ENCODE measurements at places on chromosomes 11 and 22.

DNA sequence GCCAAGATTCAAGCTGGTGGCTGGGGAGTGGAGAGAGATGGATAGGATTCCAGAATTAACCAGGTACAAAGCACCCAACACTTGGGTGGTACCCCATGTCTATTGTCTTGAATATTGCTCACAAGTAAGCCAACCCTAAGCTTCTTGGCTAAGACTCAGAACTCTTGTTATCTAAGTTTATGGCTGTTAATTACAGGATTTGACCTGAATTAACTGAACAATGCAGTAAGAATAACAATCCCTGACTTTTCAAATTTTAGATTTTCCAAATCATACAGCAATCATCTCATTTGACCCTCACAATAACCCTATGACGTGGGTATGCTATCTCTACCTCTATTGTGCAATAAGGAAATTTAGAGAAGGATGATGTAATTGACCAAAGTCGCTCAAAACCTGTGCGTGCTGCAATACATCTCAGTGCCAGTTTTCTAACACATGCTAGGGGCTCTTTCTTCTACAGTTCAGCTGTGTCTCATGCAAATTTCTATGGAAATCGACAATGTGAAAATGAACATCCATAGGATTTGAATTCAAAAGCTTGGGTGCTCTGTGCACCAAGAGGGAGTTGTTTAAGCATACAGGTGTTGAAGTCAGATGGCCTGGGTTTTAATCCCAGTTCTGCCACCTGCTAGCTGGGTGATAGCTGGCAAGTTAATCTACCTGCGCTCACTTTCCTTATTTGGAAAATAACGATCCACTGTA, 40.1 kb upstream of the APLNR start:
- DNase-seq = no peak

DNA sequence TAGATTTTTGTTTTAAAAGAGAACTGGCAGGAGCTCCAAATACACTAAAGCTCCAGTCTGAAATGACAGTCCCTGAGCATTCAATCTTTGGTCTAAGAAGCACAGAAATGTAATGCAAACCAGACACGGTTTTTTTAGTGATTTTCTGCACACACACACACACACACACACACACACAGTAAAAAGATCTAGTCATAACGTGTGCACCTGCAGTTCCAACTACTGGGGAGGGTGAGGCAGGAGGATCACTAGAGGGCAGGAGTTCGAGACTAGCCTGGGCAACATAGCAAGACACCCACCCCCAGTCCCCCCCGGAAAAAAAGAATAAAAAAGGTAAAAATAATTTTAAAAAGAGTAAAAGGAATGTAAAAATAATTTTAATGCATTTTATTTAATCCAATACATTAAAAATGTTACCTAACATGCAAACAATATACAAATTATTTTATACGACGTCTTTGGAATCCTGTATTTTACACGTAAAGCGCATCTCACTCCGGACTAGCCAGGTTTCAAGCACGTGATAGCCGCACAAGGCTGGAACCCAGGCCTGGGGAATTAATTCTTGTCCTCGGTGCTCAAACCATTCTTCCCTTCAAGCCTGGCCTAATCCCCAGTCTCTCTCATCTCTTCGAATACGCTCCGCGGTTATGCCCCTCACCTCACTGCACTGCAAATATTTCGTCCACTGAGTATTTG, 762 bp upstream of the TBC1D22A start:
- DNase-seq = no peak

GRCh38 chr11:130865091-130865773, 51.0 kb downstream of the SNX19 start:
- no peak for DNase-seq

DNA sequence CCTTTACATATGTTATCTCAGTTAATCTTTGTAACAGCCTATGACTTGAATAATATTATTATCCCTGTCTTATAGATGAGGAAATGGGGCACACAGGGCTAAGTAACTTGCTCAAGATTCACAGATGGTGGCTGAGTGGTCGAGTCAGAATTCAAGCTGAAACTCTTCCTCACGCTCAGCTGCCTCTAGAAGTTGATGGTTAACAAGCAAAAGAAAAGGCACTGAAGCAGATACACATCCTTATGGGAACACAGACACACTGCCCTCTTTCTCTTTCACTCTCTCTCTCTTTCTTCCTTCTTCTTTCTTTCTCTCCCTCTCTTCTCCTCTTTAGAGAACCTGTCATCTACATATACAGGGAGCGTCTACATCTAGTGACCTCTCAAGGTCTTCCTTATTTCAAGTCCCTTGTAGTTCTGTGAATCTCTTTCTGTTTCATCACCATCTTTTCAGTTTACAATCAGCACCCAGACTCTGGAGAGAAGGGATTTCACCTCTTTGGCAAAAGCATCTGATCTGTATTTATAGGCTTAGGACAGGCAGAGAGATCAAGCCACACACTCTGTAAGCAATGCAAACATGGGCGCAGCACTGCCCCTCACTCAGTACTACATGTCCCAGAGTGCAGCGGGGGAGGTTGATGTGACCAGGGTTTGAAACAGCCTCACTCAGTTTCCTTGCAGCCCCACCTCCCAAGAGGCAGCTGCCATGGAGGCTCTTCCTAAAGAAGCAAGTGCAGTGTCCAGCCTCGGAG, 75.7 kb downstream of the GRAMD1B start:
- no peak for DNase-seq

GRCh38 chr11:12086271-12087074, 23.9 kb upstream of the MICAL2 start:
- DNase-seq = no peak

GRCh38 chr22:30816413-30816812, 121.7 kb downstream of the OSBP2 start:
- DNase-seq = no peak

DNA sequence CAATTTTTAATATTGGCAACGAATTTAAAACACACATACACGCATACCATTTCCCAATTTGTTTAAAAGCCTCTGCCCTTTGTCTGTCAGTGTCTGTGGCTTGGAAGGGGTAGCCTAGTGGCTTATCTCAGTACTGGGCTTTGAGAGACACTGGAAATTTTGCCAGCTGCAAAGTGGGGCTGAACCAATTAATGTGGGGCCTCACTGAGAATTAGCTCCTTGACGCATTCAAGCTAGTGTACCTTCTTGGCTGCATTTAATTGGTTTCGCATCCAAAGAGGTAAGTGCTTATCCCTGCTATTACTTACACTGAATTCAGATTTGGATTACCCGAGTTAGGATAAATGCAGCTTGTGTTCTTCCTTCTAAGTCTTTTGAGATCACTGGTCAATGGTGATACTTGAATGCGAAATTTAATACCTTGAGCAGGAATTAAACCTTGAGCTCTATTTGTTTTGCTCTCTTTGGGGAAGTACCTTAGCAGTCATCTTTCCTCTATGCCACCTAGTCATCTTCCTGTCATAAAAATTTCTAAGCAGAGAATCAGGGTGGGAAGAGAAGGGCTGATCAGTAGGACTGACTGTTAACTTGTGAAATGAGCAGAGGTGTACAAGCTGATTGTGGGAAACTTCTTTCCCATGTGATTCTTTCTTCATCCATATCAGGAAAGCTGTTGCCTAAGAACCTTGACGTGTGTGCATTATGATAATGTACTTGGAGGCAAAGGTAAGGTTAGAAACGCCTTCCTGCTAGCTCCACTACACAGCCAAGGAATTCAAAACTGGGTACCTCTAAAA, 187.7 kb upstream of the E2F8 start:
- no peak for DNase-seq

DNA sequence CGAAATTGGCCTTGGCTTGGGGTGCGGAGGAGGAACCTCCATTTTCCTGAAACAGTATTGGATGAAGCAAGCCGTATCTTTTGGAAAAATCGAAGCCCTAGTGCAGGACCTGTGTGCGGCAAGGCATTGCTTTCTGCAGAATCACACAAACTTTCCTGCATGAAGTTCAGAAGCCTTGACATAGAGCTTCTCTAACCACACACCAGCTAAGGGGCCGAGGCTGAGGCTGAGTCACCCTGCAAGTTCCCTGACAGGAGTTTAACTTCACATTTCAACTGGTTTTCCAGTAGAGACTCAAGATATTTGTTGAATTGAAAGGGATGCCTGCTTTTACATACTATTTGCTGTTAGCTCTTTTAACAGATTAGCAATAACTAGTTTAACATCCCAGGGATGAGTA, 67.8 kb downstream of the TCF20 start:
- DNase-seq = no peak

GRCh38 chr11:85062659-85063058, 564.5 kb downstream of the DLG2 start:
- DNase-seq = no peak

GRCh38 chr11:61146416-61146815, 14.8 kb downstream of the VPS37C start:
- no peak for DNase-seq

- DNase-seq = no peak
Measured at GRCh38 chr11:44716256-44716655, 10.5 kb upstream of the TSPAN18 start.

DNA sequence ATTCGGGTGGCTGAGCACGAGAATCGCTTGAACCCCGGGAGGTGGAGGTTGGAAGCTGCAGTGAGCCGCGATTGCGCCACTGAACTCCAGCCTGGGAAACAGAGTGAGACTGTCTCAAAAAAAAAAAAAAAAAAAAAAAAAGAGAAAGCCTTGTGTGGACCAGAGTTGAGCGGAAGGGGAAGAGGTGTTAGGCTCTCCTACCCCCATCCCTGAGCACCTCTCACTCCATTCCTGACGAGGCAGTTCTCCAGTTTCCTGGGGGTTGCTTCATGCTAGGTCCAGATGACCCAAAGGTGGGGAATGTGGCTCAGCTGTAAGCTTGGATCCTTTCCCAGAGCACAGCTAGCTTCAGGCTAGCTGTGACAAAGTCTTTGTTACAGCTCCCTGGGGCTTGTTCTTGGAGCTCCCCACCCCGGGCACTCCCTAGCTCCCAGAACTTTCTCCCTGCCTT, 8.8 kb upstream of the DNAL4 start:
- DNase-seq = no peak

DNA sequence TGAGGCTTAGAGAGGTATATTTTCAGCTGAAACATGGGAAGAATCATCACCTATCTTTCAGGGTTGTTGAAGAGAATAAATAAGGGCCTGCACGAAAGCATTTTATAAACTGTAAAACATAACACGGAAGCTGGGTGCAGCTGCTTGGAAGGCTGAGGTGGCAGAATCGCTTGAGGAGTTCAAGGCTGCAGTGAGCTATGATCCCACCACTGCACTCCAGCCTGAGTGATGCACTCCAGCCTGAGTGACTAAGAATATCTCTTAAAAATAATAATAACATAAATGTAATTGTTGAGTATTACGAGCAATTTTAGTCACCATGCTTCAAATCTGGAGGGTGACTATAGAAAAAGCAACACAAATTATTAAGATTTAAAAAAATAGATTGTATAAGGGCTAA, 16.3 kb downstream of the RBFOX2 start:
- DNase-seq = no peak

GRCh38 chr22:49601614-49602321, 225.9 kb downstream of the BRD1 start:
- DNase-seq = peak; percentile 31

GRCh38 chr11:111153194-111153593, 92.3 kb upstream of the POU2AF2 start:
- no peak for DNase-seq

DNA sequence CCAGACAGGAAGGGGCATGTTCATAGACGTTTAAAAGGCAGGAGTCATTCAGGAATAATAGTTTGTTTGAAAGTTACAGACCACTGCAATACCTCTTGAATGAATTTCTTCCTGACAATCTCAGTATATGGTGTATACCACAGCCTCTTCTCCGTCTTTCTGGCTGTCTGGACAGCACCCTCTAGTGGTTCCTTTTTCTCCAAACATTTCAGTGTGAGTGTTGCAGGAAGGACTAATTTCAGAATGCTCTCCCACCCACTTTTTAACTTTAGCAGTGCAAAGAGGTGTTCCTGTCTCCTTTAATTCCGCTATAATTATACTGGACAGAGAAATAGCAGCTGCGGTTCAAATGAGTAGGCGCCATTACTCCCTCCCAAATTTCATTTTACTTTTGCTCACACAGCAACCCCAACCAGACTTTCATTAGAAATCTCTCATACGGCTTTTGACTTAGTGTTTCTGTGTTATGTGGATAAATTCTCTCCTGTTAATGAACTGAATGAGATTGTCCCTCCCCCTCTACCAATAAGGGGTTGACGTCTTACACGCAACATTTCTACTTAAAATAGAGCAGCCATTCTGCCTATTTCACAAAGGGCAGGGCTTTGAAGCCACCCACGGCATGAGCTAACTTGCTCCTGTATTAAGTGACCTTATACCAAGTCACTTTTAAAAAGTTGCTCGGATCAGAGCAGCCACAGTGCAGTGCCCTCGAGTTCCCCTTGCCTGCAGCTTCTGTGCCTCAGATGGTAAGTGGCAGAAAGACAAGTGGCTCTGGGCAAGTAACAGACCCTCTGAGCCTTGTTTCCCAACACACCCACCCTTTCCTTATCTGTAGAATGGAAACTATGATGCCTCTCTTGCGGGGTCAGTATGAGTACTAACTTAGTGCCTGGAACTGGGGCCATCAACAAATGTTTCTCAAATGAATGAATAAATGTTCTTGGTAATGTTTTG, 368.6 kb downstream of the OPCML start:
- no peak for DNase-seq

DNA sequence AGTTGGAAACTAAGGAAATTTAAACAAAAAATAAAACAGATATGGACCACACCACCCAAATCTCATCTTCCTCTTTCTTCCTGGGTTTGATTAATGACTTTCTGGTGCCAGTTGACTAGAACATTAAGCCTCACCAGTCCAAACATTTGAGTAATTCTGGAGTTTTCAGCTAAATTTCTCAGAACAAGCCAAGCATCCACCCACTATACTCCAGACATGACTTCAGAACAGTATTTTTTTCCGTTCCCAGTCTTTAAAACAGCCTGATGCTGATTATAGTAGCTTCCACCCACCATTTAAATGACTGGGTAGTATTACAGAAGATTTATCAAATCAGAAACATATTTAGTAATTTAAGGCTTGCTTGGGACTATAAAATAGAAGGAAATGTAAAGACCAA, 230.9 kb upstream of the UBASH3B start:
- DNase-seq = no peak

DNA sequence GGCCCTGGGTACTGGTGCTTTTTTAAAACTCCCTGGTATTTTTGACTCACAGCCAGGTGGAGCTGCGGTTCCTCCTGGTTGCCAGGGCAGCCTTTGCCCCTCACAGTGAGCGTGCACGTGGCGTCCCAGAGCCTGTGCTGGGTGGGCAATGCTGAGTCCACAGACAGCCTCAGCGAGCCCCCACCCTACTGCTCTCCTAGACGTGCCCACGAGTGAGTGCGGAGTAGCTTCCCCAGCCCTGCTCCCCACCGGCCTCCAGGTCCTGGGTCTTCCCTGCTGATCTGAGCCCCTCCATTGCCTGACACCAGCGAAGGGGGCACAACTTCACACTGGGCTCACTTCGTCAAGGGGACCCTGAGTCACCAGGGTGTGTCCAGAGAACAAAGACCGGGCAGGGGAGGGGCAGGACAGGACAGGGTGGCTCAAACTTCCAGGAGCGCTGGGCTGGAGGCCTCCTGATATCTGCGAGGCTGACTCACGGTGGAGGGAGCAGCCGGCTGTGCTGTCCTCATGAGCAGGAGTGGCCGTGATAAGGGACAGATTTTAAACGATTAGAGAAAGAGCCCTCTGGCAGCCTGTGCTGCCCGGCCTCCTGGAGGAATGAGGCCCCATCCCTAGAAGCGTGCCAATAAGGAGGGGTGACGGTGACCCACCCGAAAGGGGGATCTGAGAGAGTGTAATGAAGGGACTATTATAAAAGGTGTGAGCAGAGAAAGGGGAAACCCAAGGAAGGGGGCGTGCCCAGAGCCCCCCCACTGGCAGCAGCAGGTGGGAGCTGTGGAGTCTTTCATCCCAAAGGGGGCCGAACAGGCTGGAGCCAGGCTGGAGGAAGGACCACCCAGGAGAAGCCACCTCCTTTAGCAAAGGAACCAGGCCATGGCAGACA, 129.3 kb upstream of the FGF3 start:
- DNase-seq = peak; percentile 53

GRCh38 chr11:76172583-76172982, 33.7 kb downstream of the WNT11 start:
- no peak for DNase-seq

Measured in posterior cingulate gyrus (tissue), 11 donors.